Stimulated activated CD4-positive, alpha-beta T cell treated with anti-CD3 and anti-CD28 coated beads, Interleukin-15, amount 100 ng/mL, for 1 hour (primary cell): ENCODE measurements at places on chromosomes 3 and 15.

GRCh38 chr15:83971992-83972391 lies 263.6 kb upstream of the GOLGA6L4 start:
- no peak for DNase-seq

DNA sequence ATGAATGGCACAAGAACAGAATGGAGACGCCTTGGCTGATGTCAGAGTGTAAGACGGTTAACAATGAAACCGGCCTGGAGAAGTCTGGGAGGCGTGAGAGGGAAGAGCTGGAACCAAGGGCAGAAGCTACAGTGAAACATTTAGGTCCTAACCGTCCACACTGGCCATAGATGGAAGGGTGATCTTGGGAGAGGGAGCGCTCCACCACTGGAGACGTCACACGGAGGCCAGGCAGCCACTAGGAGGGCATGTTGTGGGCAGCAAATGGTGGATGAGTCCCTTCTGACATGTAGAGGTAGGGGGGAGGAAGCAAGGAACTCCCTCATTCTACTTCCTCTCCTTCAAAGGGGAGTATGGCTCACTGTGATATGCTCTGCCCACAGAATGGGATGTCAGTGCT lies 23.8 kb downstream of the FEM1B start:
- no peak for DNase-seq

- no peak for DNase-seq
Observed at GRCh38 chr3:61626484-61626883, 65.1 kb downstream of the PTPRG start.

DNA sequence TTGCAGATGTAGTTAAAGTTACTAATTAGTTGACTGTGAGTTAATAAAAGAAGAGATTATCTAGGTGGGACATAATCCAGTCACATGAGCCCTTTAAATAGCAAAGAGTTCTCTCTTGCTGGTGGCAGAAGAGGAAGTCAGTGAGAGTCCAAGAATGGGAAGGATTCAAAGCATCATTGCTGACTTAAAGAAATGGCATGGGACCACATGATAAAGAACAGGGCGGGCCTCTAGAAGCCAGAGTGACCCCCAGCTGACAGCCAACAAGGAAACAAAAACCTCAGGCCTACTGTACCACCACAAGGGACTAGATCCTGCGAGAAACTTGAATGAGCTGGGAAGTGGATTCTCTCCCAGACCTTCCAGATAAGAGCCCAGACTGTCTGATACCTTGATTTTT lies 447.2 kb upstream of the CCDC54 start:
- DNase-seq, result no peak

DNA sequence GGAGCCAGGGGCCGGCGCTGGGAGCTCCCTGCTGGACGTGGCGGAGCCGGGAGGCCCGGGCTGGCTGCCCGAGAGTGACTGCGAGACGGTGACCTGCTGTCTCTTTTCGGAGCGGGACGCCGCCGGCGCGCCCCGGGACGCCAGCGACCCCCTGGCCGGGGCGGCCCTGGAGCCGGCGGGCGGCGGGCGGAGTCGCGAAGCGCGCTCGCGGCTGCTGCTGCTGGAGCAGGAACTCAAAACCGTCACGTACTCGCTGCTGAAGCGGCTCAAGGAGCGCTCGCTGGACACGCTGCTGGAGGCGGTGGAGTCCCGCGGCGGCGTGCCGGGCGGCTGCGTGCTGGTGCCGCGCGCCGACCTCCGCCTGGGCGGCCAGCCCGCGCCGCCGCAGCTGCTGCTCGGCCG lies 1.5 kb downstream of the SMAD6 start:
- no peak for DNase-seq

- no peak for DNase-seq
Observed at GRCh38 chr3:115090712-115091111, 56.4 kb downstream of the ZBTB20 start.

- DNase-seq, result no peak
Observed at GRCh38 chr3:45498532-45498931, 96.0 kb upstream of the LIMD1 start.

GRCh38 chr15:48001393-48002039 lies 119.3 kb upstream of the SLC24A5 start:
- no peak for DNase-seq

GRCh38 chr15:91465696-91466095 lies 365.6 kb downstream of the SV2B start:
- no peak for DNase-seq

- no peak for DNase-seq
Observed at GRCh38 chr3:112956351-112956750, 18.6 kb downstream of the CD200R1 start.

DNA sequence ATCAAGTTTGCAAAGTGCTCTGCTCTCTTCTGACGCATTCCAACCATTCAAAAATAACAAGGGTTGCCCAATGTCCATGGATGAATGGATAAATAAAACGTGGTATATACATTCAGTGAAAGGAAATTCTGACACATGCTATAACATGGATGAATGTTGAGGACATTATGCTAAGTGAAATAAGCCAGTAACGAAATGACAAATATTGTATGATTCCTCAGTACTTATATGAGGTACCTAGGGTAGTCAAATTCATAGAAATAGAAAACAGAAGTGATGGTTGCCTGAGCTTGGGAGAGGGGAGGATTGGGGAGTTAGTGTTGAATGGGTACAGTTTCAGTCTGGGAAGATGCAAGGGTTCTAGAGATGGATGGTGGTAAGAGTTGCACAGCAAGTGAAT lies 33.9 kb downstream of the SH3BP5 start:
- DNase-seq, result no peak

DNA sequence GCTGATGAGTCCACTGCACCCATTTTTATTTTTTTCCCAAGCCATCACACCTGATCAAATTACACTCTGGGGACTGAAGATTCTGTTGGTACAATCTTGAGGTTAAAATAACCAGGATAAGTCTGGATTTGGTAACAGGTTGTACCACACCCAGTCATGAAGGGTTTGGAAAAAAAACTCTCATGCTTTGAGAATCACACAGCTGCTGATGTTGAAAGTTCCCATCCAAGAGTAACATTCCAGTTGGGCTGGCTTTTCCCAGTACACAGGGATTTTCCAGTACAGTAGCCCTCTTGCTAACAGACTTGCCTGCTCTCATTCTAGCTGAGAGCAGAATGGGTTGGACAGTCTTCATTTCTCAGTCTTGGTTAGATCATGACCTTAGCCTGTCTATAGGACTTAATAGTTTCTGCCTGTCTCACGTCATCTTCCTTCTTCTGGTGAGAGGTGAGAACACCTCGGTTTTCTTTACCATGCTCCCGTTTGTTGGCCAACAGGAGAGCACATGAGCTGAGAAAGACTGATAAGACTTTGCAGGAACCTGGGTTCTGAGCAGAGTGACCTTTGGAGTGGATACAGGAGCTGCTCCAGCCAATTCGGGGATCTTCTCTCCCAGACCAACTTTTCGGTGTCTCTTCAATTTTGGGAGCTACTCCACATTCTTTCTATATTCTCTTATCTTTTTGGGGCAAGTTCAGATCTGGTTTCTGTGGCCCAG lies 300.1 kb upstream of the LYSMD4 start:
- DNase-seq, result no peak
